Occipital lobe (tissue), 3 donors: ENCODE measurements at places on chromosomes 1 and 21.

GRCh38 chr1:151840421-151840820, 801 bp upstream of the C2CD4D start:
- no peak for DNase-seq

- DNase-seq: no peak
These were observed 122.0 kb downstream of the UCHL5 start for GRCh38 chr1:192937128-192937527.

- no peak for DNase-seq
These were observed 43.3 kb upstream of the TSHB start for GRCh38 chr1:114986286-114986685.

DNA sequence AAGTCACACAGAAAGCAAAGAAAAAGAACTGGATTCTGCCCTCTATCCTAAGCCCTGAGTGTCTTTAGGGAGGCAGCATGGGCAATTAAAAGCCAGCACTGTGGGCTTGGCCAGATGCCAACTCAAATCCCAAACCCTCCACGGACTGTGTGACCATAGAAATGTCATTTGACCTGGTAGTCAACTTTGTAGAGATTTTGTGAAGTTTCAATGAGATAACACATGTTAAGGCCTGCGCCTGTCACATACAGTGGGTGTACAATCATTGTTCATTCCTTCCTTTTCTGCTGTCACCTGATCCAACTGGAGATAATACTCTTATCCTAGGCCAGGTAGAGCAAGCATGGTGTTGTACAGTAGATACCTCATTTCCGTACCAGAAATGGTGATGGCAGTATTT, 54.2 kb downstream of the TMEM53 start:
- DNase-seq: no peak

- DNase-seq: peak; percentile 12
These were observed 148.7 kb downstream of the ZZZ3 start for GRCh38 chr1:77533660-77534305.

GRCh38 chr1:88001460-88001859, 672.8 kb downstream of the LMO4 start:
- DNase-seq: no peak

DNA sequence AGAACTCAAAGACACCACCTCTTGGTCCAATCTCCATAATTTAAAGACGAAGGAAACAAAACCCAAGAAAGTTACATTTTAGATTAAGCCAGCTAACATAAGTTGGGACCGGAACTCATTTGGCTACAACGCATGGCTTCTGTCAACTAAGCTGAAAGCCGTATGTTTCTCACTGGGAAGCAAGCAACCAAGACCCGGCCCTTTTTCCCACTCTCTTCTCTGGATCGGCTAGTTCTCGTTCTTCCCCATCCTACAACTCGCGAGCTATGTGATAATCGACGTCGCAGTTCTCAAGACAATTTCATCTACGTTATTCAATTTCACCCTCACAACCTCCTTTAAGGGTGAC, 601 bp downstream of the CCT8 start:
- no peak for DNase-seq

DNA sequence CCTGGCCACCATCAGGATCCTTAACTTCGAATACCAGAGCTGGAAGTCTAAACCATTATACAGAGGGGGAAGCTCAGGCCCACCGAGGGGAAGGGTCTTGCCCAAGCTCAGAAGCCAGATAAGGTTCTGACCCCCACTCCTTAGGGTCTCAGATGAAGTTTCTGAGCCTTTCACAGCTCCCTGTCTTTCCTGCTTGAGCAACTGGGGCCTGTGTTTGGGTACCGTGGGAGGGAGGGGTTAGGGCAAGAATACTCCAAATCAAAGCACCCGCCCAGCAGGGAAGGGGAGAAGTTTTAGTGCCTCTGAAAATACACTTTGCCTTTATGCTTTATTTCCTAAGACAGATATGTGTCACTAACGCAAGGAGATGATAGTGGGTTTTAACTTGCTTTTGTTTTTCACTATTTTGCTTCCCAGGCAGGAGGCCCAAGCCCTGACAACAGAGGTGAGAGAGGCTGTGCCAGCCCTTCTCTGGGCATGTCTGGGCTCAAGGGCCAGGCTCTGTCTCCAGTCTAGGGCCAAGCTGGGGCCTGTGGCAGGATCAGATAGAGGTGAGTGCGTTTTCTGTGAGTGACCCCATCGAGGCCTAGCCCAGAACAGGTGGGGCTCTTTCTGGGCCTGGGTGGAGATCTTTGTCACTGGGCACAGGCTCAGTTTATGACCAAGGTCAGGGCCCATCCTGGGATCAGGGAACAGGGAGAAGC, 20.5 kb upstream of the TENT5B start:
- no peak for DNase-seq

GRCh38 chr1:114090738-114091505, 62.7 kb downstream of the SYT6 start:
- no peak for DNase-seq

GRCh38 chr1:66143651-66144050, 351.0 kb downstream of the PDE4B start:
- no peak for DNase-seq

GRCh38 chr1:33094971-33095604, 14.1 kb downstream of the AZIN2 start:
- no peak for DNase-seq

DNA sequence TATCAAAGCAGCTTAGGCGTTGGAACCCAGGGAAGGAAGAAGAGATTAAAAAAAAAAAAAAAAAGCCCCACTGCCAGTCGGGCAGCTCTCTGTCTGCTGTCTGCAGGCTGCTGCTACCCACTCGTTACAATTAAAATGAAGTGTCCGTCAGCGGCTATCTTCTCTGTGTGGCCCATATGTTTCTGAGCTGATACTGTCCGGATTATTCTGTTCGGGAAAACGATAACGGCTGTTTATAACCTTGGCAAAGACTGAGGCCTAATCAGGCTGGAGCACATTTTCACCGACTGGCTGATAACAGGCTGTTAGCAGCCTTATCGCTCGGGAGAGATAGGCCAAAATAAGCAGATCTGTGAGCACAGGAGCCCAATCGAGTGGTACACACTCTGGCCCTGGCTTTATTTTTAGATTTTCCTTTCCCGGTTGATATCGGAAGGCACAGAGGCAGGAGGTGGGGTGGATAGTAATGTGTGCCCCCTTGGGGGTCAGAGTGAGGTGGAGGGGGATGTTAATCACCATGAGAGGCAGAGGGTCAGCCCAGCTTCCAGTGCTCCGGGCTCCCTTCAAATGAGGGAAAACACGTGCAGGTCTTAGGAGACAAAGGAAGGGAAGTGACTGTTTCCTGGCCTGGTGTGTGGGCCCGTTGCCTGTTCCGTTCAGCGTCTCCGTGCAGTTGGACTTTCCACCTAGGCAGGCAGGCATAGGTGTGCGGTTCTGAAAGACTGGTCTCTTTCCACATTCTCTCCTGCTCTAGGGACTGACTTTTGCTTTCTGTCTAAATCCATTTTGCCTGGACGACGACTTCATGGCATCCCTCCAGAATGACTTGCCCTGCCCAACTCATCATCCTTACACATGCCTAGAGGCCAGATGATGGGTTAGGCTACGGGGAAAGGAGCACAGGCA, 153.4 kb downstream of the PBX1 start:
- no peak for DNase-seq

GRCh38 chr1:169059421-169059820, 47.1 kb upstream of the ATP1B1 start:
- DNase-seq: no peak

GRCh38 chr1:202251424-202252256, 58.0 kb downstream of the LGR6 start:
- DNase-seq: no peak

DNA sequence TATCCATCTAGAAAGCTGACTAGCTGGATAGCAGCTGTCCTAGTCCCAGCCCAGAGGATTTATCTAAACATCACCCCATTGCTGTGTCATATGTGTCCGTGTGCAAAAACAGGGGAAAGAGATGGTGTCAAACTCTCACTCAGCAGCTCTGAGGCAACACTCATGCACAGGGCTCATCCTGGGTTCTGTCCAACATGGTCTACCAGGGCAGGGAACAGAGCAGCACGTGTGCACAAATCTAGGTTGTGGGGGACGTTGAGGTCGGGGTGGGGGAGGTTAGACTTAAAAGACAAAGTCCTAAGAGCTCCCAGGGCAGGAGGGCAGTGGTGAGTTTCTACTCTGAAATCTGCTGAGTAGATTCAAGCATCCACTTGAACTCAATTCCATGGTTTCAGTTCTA, 16.2 kb downstream of the PI4KB start:
- DNase-seq: no peak

GRCh38 chr1:117655220-117655577, 49.4 kb downstream of the TENT5C start:
- no peak for DNase-seq

GRCh38 chr1:185325413-185325812, 8.4 kb upstream of the IVNS1ABP start:
- DNase-seq: no peak

DNA sequence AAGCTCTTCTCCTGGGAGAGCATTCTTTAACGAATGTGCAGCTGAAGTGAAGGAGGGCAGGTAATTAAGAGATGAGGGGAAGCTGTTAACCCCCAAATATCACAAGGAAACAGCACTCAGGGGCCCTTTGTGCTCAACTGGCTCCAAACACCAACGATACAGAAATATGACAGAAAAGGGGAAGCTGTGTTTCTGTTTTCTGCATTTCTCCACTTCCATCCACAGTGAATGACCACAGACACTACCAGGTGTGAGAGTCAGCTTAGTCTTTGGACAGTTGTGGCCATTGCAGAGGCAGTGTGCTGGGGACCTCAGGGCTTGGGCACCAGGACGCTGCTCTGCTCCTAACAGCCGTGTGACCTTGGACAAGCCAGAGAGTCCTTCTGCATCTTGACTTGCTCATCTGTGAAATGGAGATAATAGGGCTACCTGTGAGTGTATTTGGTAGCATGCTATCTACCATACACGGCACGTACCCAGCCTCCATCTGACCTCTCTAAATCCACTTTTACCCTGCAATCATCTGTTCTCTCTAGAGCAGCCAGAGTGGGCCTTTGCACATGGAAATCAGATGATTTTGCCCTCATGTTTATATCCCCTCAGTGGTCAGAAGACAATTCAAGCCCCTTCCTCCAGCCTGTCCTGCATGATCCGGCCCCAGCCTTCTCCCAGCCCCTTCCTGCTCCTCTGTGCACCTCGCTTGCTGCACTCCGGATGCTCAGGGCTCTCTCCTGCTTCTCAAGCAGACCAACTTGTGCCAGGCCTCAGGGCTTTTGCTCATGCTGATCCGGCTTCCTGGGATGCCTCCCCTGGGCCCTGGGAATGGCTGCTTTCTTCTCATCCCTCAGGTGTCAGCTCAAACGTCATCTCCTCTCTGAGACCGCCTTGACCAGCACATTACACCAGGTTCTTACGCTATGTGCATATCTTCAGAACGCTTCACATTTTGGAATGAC, 4.7 kb upstream of the TINAGL1 start:
- no peak for DNase-seq

DNA sequence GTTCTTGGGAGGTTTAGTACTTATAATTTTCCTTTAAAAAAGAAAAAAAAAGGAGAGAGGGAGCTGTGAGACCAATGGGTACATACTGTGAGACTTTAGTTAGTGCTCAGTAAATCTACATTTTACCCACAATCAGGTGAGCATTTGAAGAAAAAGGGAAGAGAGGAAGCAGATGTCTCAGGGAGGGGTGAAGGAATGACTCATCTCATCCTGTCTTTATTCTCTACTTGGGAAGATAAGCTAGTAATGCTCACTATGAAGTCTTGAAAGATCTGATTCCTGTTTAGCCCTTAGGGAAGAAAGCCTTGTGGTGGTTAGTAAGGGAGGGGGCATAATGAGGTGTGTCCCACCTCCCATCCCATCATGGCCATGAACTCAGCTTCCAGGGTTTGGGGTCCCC, 112.6 kb downstream of the PLD5 start:
- DNase-seq: no peak

DNA sequence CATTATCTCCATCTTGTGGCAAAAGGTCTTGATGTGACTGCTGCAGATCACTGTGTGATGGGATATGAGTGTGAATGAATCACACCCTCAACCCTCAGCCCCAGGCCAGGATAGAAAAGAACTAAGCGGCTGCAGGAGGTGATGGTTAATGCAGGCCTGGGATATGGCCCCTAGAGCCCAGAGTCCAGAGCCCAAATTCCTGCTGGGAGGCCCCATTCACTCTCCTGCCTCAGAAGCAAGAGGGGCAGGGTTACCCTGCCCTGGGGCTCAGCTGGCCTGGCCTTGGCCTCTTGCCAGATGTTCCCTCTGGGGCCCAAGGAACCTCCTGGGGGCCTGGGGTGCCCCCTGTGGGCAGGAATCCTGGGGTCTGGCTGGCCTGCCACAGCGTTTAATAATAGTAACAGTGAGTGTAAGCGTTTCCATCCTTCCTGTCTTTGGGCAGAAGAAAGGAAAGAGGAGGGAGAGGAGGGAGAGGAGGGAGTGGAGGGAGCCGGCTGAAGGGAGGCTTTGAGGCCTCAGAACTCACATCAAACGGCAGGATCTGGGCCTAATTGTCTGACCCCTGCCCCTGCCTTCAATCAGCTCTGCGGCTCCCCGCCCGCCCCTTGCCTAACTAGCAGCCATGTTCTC, 26.2 kb downstream of the DMAP1 start:
- DNase-seq: no peak

DNA sequence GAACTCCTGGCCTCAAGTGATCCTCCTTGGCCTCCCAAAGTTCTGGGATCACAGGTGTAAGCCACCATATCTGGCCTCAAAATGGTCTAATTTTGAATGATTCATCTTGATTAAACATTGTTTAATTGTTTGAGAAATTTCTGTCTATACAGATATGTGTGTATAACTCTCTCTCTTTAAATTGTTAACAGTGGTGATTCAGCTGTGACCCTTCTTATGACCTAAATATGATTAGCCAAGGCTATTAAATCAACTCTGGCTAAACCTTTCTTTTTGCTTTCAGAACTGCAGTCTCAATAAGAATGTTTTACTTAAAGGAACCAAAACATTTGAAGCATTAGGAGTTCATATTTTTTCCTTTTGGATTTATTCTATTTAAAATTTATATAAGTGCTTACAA, 19.2 kb upstream of the B3GALT5 start:
- DNase-seq: no peak

DNA sequence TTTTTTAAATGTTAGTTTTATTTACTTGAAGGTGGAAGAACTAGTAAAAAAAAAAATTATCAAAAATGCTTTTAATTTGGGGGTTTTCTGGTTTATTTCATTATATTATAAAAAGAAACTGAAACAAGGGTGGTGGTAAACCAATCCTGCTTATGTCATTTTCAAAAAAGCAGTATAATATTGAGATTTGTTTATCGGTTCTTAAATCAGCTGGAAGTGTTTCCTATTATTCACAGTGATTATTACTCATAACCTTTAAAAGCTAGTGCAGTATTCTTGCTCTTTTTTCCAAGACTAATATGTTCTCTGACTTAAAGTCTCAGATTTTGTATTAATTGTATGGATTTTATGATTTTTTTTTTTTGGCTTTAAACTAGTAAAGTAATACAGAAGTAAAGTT, 5.4 kb upstream of the LRRC40 start:
- DNase-seq: no peak

DNA sequence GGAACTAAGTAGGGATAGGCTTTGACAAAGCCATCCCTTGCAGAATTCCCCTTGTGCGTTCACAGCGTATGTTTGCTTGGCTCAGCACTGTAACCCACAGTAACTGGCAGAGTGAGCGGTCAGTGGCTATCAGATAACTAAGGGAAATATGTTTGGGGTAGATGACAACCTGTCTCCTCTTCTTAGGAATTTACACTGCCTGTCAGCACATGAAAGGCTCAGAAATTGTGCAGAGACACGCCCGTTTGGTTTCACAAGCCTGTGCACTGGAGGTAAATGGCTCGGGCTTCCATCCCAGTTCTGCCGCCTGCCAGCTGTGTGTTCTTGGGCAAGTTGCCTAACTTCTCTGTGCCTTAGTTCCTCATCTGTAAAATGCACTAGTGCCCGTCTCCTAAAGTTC, 101.2 kb downstream of the PRDM2 start:
- DNase-seq: no peak
